ENCODE measurements at places on chromosomes 4 and X.

DNA sequence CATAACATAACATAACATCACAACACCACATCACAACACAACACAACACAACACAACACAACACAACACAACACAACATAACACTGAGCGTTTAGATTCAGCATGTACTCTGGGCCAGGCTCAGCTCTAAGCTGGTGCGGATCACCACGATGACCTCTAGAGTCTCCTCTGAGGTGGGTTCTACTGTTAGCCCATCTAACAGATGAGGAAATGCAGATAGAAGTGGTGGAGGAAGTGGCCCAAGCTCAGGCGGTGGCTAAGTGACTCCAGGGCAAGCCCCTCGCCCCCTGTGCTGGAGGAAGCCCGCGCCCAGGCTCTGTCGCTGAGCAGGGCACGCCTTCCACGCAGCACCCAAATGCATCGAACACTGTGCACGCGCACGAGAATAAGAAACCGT, 45.3 kb upstream of the CDKN2AIP start:
- DNase-seq: no peak

DNA sequence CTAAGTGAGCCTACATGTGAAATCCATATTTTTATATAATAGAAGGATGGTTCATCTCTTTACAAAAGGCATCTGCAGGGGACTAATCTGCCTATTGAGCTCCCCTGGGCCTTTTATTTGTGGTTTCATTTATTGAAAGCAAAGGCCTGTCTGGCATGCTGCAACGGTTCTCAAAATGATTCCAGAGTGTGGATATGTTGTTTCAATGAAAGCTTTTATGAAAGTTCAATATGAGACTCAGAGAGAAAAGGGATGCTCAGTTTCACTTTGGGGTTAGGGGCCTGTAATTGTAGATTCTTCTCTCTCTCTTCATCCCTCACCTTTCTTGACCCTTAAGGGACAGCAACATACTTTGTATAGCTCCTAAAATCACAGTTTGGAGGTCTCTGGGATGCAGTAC, 204.2 kb upstream of the CASK start:
- DNase-seq: no peak

DNA sequence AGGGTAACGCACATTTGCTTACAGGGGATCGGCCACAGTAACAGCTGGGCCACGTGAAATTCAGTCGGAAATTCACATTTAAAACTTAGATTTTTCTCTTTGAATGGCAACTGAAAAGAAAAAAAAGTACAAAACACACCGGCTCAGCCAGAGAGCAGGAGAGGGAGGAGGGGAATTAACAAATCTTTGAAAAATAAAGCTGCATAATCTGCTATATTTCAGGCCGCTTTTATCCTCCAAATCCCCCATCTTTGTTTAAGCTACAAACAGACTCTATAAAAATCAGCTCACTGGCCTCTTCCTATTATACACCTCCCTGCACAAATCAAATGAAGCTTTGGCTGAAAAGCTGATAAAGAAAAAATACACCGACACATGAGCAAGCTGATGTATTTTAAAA, 169.1 kb downstream of the LDB2 start:
- DNase-seq: no peak

GRCh38 chr4:7197910-7198309, 5.6 kb downstream of the SORCS2 start:
- DNase-seq: no peak

GRCh38 chr4:152659806-152660205, 20.0 kb downstream of the TMEM154 start:
- no peak for DNase-seq

- DNase-seq: no peak
Observed at GRCh38 chr4:57071326-57071725, 38.9 kb downstream of the IGFBP7 start.

DNA sequence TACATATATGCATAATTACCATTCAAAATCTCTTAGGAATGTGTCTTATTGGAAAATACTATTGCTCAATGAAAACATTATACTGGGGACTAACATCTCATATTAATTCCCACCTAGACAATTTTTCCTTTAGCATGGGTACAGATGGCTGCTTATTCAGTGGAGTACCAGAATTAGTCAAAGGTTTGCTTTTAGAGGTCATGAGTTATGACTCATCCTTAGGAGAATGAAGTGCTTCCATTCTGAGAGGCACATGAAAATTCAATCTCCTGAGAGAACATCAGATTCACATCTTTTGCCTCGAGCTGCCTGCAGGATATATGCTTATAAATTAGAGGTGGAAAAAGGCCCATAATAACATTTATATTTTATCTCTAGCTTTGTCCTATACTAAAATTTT, 378.0 kb upstream of the DMD start:
- no peak for DNase-seq

GRCh38 chr4:25123236-25123635, 37.0 kb downstream of the SEPSECS start:
- no peak for DNase-seq

DNA sequence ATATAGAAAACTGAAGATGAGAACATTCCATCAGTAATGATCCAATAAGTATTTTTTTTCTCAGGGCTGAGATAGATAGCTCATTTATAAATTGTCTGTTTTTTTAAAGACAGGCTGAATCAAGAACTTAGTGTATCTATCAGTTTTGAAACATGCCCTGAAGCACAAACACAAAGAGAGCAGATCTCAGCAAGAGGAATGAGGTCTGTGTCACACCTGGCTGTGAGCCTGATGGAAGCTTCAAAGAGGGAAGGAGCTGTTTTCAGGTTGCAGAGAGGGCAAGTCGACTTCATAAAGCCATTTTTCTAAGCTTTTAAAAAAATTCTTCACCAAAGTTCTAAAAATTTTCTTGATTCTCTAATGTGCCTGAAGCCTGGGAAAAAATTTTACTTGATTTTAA, 434.9 kb downstream of the PDGFC start:
- DNase-seq: no peak

GRCh38 chr4:71494539-71494938, 155.7 kb downstream of the SLC4A4 start:
- no peak for DNase-seq

DNA sequence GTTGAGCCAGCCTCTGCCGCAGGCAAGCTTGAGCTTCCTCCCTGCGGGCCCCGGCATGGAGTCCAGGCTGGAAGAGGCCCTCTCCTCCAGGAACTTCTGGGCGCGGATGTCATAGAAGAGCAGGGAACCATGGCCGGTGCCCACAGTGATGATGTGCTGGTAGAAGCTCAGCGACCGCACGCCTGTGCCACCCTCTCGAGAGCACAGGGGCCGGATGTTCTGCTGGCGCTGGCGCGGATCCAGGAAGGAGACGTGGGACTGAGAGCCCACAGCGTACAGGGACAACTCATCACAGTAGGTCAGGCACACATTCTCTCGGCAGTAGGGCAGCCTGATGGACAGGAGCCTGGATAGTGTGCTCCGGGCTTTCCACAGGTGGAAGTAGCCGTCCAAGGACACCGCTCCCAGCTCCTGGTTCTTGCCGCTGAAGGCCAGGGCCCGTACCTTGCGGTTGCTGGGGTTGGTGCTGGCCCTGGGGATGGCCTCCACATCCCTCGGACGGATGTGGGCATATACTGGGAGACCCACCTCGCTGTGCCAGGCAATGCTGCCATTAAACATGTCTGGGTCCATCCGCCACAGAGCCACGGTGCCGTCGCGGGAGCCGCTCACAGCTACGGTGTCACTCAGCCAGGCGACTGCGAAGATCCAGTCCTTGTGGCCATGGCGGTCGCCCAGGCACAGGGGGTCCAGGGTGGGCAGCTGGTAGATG, 1.2 kb downstream of the DCAF12L2 start:
- no peak for DNase-seq

DNA sequence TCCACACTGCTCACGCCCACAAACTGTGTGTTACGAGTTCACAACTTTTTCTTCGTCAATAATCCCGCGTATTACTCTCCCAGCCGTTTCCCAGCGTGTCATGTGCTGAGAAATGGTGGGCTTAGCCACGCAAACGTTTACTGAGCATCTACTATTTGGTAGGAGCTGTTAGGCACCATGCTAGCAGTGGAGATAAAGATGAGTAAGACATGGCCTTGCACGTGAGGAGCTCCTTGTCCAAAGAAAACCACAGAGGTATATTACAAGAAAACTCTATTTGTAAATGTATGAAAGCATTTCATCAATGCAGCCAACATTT, 821 bp upstream of the TMEM128 start:
- no peak for DNase-seq

DNA sequence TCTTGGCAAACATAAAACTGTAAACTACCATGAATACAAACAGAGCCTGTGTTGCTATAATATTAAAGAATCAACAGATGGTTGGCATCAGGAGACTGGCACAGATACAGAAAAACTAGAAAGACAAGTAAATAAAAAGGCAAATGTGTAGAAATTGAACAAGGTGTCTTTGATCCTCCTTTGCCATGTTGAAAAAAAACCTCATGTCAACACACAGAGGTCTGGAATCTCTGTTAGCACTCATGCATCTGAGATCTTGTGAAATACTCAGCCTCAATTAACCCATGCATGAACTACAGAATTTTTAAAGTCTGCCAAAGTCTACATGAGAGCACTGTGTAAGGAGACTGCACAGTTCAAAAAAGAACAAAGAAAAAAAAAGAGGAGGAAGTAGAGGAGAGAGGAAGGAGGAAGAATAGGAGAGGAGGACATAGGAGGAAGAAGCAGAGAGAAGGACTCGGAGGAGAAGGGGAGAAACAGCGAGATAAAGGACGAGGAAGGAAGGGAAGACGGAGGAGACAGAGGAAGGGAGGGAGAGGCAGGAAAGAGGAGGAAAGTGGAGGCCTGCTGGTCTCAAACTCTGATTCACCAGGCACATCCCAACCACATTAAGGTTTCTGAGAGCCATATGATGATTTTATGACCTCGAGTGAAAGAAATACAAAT, 52.8 kb downstream of the PRDM5 start:
- DNase-seq: no peak

DNA sequence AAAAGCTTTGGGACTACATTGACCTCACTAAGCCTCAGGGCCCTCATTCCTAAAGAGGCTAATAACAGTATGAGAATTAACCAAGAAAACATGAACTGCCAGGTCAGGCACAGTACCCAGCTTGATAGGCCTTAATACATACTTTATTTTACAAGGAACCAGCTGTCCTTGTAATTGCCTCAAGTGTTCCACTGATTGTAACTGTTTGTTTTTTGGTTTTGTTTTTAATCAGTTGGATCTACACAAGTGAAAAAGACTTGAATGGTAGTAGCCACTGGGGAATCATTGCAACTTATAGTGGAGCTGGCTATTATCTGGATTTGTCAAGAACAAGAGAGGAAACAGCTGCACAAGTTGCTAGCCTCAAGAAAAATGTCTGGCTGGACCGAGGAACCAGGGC, 35.6 kb downstream of the PKD2 start:
- DNase-seq: no peak

DNA sequence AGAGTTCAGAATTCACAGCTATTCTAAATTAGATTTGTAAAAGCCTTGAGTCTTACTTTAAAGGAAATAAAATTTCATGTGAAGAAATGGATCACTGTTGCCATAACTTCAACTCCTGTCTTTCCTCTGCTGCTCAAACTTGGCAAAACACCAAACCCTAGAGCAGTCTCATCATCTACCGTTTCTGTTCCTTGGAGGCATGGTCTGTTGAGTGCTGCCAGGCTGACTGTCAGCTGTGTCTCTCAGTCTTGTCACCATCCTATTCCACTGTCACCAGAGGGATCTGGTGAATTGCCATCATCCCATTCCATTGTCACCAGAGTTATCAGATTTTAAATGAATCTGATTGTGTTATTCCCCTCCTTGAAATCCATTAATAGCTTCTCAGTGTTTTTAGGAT, 55.6 kb downstream of the STIM2 start:
- DNase-seq: no peak

- no peak for DNase-seq
Observed at GRCh38 chrX:147838465-147839131, 73.1 kb upstream of the FMR1 start.

DNA sequence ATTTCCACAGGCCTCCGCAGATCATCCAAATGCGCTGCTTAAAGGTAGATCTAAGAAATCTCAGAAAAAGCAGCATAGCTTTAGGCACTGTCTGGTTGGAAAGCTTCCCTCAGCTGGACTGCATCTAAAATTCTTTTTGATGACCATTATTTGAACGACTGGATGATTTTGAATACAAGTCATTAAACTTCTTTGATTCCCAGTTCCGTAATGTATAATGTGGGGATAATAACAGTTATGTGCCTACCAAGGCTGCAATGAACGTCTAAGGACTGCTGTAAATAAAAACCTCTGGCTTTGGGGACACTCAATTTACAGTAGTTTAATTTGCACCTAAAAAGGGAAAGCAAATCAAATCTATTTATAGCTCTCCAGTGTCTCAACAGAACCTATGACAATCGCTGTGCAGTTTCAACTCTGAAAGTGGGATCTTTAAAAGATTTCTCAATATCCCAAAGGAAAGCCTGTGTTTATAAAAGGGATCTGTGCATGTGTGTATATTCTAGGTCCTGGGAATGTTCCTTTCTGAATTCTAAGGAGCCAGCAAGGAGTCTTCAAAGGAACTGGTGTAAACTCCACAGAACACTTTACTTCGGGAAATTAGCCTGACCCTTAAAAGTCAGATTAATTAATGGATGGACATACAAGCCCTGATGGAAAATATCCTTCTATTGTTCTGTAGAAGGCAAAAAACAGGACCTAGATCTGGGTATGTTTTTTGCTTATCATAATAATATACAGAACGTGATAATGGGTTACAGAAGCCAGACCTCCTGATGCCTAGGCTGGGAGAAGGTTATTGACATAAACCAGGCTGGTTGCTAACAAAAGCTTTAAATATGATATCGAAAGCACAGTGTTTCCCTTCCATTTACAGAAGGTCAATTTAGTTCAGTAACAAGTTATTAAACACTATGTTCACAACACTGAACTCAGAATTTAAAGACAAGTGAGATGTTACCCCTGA, 53.4 kb downstream of the AFAP1 start:
- no peak for DNase-seq

DNA sequence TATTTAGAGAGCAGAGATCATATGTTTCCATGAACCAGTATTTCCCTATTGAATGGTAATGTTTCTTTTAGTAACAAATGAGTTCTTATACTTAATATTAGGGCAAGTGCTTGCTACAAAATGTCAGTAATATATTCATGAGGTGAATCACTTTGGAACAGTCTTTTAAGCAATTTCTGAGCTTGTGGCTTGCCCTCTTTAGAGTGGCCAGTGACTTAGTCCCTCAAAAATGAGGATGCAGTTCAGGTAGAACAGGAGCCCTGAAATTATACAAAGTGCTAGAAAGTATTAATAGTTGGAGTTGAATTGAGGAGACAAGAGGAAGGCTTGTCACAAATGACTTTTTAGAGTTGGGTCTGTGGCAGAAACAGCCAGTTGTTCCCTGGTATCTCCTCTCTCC, 53.4 kb upstream of the PITX2 start:
- DNase-seq: no peak
